ENCODE measurements at places on chromosomes 11 and 22. TPM values are rescaled to one million over a fixed set of nuclear protein-coding genes. Genes with fewer than 3 reads are reported as not detected.

DNA sequence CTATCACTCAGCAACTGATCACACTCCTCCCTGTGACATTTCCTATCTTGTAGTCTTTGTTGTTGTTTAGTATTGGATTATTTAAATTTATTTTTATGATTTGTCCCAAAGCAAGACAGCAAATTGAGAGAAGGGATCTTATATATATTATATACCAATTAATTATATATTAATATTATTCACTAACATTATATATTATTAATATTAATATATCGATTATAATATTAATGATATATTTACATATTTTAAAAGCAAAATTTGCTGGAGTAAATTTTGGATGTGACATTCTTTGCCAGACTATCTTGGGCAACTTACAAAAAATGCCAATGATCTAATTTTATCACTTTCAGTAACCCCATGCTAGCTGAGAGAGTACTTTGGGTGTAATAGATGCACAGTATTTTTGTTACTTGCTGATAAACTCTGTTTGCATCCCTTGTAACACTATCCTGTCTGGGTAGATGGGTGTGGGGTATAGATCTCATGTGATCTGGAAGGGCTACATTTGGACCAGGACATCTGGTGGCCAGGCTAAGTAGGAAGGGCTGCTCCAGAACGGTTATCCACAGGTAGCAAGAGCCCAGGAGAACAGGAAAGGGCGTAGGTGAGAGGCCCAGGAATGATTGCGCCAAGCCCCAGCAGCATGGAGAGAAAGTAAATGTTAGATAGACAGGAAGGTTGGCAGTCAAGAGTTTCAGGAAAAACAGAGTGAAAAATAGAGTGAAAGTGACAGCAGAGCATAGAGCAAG is 608.6 kb upstream of the KIRREL3 start:
- H3K27me3 ChIP-seq, result no peaks in the 10 kb centered on the region
- H3K27ac ChIP-seq, result no peak overlapping the region
- H3K36me3 ChIP-seq, result no peaks in the 10 kb centered on the region
- no peak for DNase-seq
- no peak overlapping the region for H3K4me3 ChIP-seq

The SOX6 gene
- not detected for total RNA-seq

DNA sequence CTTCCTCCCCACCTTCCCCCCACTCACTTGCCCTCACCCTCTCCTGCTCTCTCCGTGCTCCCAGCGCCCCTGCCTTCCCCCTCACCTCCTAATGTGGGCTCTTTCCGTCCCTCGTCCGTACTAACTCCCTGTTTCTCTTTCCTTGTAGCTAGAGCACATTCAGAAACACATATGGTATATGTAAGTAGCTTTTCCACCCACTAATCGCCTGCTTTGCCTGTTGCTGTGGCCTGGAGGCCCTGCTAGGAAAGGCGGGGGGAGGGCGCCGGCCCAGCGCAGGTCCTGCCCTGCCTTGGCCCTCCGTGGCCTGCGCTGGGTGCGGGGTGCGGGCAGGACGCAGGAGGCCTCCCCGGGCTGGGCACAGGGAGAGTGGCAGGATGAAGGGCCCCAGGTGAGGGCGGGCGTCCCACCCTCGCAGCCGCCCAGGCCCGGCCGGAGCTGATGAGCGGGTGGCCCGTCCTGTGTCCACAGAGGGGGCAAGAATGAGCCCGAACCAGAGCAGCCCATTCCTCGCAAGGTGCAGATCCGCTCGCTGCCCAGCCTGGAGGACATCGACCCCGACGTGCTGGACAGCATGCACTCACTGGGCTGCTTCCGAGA is 41.7 kb downstream of the MOB2 start:
- H3K4me1 ChIP-seq, result peaks cover 2% of the 10 kb centered on the region
- H3K4me3 ChIP-seq, result no peak overlapping the region
- H3K27me3 ChIP-seq, result no peaks in the 10 kb centered on the region
- DNase-seq, result no peak
- no peak overlapping the region for H3K27ac ChIP-seq
- H3K36me3 ChIP-seq, result no peaks in the 10 kb centered on the region

The TIMP3 gene
- not detected for total RNA-seq

DNA sequence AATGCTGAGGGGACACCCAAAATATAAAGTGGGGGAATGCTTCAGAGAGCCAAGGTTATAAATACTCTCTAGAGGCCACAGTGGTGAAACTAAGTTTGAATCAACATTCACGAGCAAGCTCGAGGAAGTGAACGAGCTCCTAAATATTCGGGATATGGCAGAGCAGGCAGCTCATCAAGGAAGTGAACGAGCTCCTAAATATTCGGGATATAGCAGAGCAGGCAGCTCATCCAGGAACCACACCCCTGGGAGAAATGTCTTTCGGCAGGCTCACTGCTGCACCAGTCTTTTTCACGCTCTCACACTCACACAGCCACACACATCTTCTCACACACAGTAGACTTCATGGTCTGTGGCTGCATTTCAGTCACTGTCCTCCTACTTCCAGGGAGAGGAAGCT is 787.5 kb downstream of the OPCML start:
- no peak for DNase-seq
- no peaks in the 10 kb centered on the region for H3K36me3 ChIP-seq
- H3K4me1 ChIP-seq, result no peaks in the 10 kb centered on the region
- H3K27ac ChIP-seq, result no peak overlapping the region
- no peak overlapping the region for H3K4me3 ChIP-seq
- H3K27me3 ChIP-seq, result no peaks in the 10 kb centered on the region

- peaks cover 75% of the 10 kb centered on the region for H3K27me3 ChIP-seq
- no peak overlapping the region for H3K4me3 ChIP-seq
- no peaks in the 10 kb centered on the region for H3K36me3 ChIP-seq
Observed at GRCh38 chr11:43577566-43578264, 102.8 kb upstream of the HSD17B12 start.

The TPH1 gene
- 1.5 TPM for total RNA-seq

The OSM gene
- total RNA-seq, result 13.9 TPM

The SLC29A2 gene
- total RNA-seq, result 9.7 TPM

DNA sequence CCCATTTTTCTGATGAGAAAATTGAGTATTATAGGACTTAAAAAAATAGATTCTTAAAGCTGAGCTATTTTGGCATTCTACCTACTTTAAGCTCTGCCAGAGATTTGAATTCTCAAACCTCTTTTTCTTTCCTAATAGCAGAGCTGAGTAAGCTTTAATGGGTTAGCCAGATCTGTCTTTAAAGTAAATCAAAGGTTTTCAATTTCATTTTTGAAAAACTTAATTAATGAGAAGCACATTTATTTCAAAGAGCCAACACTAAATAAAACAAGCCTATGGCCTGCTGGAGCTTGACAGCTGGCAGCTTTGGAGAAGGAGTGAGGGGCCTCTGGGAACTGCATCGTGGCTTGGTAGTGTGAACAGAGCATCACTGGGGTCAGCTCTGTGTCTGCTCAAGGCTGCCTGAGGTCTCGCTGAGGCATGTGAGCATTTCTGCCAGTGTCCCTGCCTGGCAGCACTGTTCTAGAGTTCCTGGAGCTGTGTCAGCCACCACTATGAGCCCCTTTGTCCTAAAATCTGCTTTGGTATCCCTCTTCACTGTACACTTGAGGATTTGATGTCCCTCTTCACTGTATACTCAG is 50.4 kb upstream of the PRSS23 start:
- H3K27me3 ChIP-seq, result no peaks in the 10 kb centered on the region
- H3K27ac ChIP-seq, result no peak overlapping the region
- DNase-seq, result no peak

Data from CD4-positive, alpha-beta T cell (primary cell).